NCI-H510A (cell line): ENCODE measurements at places on chromosomes 12 and 14.

GRCh38 chr14:96067985-96068930 is 29.1 kb downstream of the C14orf132 start:
- no peak for DNase-seq

- no peak for DNase-seq
These were observed 42.8 kb downstream of the FOXN4 start for GRCh38 chr12:109266106-109266879.

GRCh38 chr14:74922752-74923401 is at the start of gene RPS6KL1:
Gene RPS6KL1 (minus strand): TSS chr14:74923260. CDS start chr14:74921541, 1,719 bp downstream.
- peak; percentile 83 for DNase-seq

- peak; percentile 14 for DNase-seq
These were observed 502.6 kb downstream of the DIO2 start for GRCh38 chr14:79708426-79709388.

- no peak for DNase-seq
These were observed 37.4 kb downstream of the PHLDA1 start for GRCh38 chr12:75994069-75994740.

DNA sequence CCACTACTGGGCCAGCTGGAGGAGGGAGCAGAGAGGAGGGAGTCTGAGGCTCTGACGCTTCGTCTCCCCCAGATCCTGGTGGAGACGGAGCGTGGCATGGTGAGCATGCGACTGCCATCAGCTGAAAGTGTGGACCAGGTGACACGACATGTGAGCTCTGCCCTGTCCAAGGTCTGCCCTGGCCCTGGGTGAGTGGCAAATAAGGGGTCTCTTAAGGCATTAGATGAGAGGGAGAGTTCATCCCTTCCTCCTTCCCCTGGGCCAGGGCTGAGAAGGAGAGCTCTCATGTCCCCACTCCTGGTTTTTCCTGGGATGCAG is 2.5 kb downstream of the CARMIL3 start:
- no peak for DNase-seq
